ENCODE measurements at places on chromosomes 11 and 22. TPM values are rescaled to one million over a fixed set of nuclear protein-coding genes. Genes with fewer than 3 reads are reported as not detected.

DNA sequence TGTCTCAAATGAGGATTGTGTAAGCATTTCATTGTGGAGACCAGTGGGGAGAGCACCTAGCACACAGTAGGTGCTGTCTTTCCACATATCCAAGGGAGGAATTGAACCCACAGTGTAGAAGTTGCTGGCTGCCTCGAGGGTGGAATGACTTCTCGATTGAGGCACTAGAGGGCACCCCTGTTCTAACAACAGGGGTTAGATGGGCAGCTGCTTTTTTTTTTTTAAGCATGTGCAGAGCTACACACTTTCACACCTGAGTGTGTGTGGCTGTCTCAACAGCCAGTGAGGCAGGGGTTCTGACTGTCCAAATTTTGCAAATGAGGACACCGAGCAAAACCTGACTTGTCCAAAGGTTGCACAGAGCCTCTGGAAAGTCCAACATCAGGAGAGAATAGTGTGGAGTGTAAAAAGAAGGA is 118.2 kb upstream of the CRYBB3 start:
- H3K36me3 ChIP-seq, result no peaks in the 10 kb centered on the region
- no peak overlapping the region for H3K27ac ChIP-seq
- peak; percentile 41 for DNase-seq
- H3K4me1 ChIP-seq, result no peaks in the 10 kb centered on the region
- H3K27me3 ChIP-seq, result no peaks in the 10 kb centered on the region

DNA sequence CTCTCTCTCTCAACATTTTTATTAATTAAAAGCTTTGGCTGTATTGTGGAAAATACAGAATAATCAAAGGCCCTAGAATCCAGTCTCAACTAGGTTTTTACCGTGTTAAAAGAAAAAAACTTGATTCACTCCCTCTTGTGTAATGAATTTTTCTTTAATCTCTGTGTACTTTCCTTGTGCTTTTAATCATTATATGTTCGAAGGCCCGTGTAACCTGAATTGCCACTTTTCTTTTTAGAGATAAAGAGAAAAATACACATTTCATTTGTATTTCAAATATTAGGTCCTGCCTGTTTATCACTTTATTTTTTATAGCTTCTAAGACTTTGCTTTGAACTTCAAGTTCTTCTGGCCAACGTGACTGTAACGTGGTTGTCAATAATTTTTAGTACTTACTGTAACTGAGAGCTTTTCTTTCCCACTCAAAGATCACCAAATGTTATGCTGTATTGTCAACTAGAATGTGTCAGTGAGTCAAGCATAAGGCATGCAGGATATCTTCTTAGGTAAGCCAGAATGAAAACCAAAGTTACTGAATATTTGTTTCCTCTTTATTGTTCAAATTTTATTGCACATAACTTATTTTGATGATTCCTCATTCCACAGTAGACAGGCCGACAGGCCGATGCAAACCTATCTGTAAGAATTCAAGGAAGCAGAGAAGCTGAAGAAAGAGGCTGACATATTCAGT is 23.3 kb upstream of the FAR1 start:
- DNase-seq, result no peak
- no peak overlapping the region for H3K27ac ChIP-seq
- peaks cover 4% of the 10 kb centered on the region for H3K27me3 ChIP-seq
- H3K4me1 ChIP-seq, result no peaks in the 10 kb centered on the region
- H3K4me3 ChIP-seq, result no peak overlapping the region
- H3K36me3 ChIP-seq, result no peaks in the 10 kb centered on the region

- no peak overlapping the region for H3K4me3 ChIP-seq
- H3K4me1 ChIP-seq, result no peaks in the 10 kb centered on the region
- no peaks in the 10 kb centered on the region for H3K27me3 ChIP-seq
- H3K27ac ChIP-seq, result no peak overlapping the region
- no peaks in the 10 kb centered on the region for H3K36me3 ChIP-seq
Measured at GRCh38 chr11:38392176-38392575, 1794.1 kb upstream of the RAG2 start.

DNA sequence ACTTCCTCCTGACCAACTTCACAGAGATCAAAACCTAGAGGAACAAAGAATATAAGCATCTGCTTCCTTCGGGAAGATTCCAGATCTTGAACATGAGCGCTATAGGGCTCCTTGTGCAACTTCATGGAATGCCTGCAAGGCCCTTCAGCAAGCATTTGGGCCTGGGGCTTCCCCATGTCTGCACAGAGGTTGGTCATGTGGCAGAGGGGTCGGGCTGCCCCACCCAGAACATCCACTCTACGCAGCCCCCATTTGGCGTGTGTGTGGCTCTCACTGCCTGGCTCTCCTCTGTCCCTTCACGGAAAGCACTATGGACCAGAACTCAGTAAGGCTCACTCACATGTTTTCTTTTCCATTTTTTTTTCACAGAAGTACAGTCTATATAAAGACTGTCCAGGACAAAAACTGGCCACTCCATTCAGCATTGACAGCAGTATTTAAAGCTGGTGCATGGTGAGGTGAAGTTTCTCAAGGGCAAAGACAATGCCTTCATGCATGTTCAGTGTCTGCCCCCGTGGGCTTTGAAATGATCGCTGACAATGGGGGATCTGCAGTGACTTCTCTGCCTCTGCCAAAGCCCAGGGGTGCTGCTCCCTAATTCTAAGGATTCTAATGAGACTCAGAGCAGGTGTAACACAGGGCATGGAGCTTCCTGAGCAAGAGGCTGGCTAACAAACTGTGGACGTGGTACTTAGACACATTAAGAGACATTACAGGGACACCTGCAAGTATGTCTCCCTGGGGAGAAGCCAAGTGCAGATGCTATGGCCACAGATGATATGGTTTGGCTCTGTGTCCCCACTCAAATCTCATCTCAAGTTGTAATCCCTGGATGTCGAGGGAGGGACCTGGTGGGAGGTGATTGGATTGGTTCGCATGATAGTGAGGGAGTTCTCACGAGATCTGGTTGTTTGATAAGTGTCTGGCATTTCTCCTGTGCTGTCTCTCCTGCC is 66.5 kb upstream of the PITPNB start:
- peaks cover 6% of the 10 kb centered on the region for H3K4me1 ChIP-seq
- no peak overlapping the region for H3K4me3 ChIP-seq
- H3K27me3 ChIP-seq, result no peaks in the 10 kb centered on the region
- H3K36me3 ChIP-seq, result peaks cover 6% of the 10 kb centered on the region

DNA sequence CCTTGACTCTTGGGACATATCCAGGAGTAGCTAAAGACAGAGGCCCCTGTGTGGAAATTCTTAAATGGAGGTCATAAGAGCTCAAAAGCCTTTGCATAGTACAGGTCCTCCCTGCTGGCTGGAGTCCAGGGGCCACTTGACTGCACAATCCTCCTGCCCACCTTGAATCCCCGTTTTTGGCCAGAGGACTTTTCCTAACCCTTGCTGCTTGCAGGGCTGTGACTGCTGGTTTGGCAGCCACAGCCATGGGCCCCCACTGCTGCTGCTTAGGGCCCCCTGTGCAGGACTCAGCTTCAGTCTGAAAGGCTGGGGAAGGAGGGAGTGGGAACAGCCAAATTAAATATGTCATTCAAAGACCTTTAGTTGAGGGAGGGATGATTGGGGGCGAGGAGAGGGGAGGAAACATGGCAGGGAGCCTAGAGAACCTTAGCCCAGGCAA is 33.4 kb downstream of the ARHGAP1 start:
- no peak for DNase-seq
- H3K27ac ChIP-seq, result no peak overlapping the region
- H3K4me3 ChIP-seq, result no peak overlapping the region
- peaks cover 35% of the 10 kb centered on the region for H3K36me3 ChIP-seq
- H3K27me3 ChIP-seq, result no peaks in the 10 kb centered on the region

DNA sequence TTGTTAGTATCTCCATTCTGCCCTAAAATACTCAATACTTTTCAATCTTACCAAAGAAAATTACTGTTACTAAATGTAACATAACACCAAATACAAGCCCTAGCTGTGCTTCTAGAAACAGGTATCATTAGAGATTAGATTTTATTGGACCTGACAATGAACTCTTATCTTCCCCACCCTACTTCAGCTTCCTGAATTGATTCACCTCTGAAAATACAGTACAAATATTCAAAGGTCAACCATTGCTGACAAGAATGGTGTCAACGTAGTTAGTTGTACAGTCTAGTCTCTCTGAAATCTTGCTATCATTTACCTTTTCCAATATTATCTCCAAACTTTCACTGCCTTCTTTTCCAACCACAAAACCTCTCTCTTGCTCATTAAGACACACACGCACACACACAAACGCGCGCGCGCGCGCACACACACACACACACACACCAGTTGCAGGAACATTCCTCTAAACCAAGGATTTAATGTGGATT is 22.4 kb downstream of the LRRC4C start:
- no peak overlapping the region for H3K27ac ChIP-seq
- H3K27me3 ChIP-seq, result no peaks in the 10 kb centered on the region
- H3K4me3 ChIP-seq, result no peak overlapping the region
- H3K4me1 ChIP-seq, result no peaks in the 10 kb centered on the region
- DNase-seq, result no peak

DNA sequence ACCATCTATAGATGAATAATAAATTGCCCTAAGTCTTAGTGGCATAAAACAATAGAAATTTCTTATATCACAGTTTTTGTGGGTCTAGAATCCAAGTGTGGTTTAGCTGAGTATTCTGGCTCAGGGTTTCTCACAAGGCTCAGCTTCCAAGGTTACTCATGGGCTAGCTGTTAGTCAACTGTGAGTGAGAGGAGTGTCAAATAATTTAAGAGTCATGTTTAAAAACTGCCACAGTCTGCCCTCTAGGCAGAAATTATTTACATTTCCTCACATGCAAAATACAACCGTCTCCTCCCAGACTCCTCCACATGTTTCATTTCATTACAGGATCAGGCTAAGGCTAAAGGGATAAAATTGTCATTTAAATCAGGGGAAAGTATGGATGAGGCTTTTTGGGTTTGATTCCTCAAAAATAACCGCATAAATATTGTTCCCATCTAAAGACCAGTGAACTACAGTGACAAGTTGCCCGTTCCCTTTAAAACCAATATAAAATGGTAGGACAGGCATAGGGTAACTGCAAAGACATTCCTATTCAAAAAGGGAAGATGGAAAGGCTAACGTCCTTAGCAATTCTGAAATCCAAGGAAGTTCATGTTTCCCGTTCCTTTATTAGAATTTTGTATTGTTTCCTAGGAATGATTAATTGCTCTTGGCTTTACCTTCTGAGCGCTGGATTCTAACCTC is 324.3 kb downstream of the DYNC2H1 start:
- H3K4me1 ChIP-seq, result peaks cover 52% of the 10 kb centered on the region
- H3K27me3 ChIP-seq, result no peaks in the 10 kb centered on the region
- no peak overlapping the region for H3K4me3 ChIP-seq
- DNase-seq, result peak; percentile 94

DNA sequence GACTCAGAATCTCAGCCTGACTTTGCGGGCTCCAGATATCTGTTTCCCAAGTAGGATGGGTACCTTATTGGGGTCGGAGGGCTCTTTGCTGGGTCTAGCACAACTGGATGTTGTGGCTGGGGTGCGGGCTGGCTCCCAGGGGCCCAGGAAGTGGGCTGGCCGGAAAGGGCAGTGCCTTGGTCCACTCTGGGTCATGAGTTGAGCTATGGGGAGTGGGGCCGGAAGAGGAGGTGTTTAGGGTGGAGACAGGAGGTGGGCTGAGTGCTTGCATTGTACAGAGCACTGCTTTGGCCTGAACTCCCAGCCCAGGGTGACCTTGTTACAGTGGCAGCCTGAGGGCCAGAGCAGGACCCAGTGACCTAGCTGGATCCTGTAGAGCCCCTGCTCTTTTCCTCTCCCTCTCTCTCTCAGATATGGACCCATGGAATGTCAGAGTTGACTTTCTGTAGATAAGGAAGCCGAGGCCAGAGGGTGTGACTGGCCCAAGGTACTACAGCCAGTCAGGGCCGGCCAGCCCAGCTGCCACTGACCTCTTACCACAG is 13.2 kb downstream of the PHLDB1 start:
- peaks cover 15% of the 10 kb centered on the region for H3K36me3 ChIP-seq
- no peak for DNase-seq
- peak overlapping the region; percentile 78 for H3K4me3 ChIP-seq
- no peaks in the 10 kb centered on the region for H3K27me3 ChIP-seq
- H3K27ac ChIP-seq, result peak overlapping the region; percentile 99

DNA sequence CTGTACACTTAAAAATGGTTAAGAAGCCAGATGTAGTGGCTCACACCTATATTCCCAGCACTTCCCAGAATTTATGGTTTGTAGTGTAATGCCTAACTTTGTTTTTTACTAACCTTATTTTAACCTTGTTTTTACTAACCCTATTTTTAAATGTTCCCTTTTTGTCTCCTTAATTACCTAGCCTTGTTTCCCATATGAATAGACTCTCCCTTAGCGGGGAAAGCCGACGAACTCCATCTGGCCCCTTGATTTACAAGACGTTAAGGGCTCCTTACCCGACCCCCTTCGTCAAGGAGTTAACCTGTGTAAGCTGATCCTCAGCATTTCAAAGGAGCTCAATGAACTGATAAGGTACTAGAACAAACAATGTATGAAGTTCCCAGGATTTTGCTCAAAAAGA is 17.1 kb downstream of the APOBEC3H start:
- no peak overlapping the region for H3K27ac ChIP-seq
- no peak overlapping the region for H3K4me3 ChIP-seq

GRCh38 chr11:110947096-110947495 is 234.9 kb upstream of the ARHGAP20 start:
- DNase-seq, result no peak
- H3K27me3 ChIP-seq, result no peaks in the 10 kb centered on the region
- no peak overlapping the region for H3K27ac ChIP-seq
- no peak overlapping the region for H3K4me3 ChIP-seq
- no peaks in the 10 kb centered on the region for H3K4me1 ChIP-seq

GRCh38 chr22:43153899-43154298 is 2.5 kb downstream of the TSPO start:
- no peaks in the 10 kb centered on the region for H3K27me3 ChIP-seq
- peak overlapping the region; percentile 48 for H3K4me3 ChIP-seq
- peak; percentile 28 for DNase-seq
- H3K36me3 ChIP-seq, result no peaks in the 10 kb centered on the region
- H3K4me1 ChIP-seq, result peaks cover 15% of the 10 kb centered on the region
- peak overlapping the region; percentile 22 for H3K27ac ChIP-seq

DNA sequence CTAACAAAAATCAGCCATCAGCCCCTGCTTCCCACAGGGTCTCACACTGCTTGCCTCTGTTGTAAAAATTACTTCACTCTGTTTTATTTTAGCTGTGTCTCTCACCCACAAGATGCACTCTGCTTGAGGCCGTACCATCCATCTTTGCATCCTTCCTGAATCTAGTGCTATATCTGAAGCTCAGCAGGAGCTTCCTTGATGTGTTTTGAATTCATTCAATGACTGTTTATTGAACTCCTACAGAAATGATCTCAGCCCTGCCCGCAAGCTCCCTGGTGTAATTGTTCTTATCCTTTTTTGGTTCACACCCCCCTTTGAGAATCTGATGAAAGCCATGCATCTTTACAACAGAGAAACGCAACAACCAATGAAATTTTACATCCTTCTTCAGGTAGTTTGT is 310.2 kb upstream of the ZC3H12C start:
- DNase-seq, result no peak
- no peaks in the 10 kb centered on the region for H3K36me3 ChIP-seq
- H3K27ac ChIP-seq, result no peak overlapping the region
- no peaks in the 10 kb centered on the region for H3K27me3 ChIP-seq

The ARHGAP8 gene
- 0.54 TPM for total RNA-seq

The TMEM41B gene
- total RNA-seq, result 47.7 TPM

The OR52E6 gene
- total RNA-seq, result not detected

Measured in GM23248 (cell line).